ENCODE measurements at places on chromosomes 2 and 18.

DNA sequence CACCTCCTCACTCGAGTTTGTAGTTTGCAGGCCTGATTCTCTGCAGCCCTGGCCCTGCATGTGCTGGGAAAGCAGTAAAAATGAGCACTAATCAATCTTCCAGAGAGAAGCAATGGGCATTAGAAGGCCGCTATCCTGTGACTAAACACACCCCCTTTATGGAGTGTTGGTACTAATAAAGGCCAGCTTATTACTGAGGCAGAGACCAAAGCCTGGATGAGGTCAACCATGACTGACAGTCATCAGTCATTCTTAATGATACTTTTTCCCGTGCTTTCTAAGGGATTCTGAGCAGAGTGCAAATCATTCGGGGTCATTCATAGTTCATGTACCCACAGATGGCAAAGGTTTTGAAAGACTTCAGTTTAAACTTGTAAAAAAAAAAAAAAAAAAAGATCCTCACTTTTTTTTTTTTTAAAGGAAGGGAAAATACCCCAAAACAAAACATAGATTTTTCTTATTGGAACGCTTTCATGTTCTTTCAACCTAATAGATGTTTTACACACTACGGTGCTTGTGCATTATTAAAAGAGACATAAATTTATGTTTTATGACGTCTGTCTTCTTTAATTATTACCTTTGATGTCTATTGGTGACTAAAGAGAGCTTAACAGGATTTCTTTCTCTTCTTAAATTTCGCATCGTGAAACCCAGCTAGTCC lies 13.2 kb downstream of the TSHZ1 start:
- no peak for DNase-seq

DNA sequence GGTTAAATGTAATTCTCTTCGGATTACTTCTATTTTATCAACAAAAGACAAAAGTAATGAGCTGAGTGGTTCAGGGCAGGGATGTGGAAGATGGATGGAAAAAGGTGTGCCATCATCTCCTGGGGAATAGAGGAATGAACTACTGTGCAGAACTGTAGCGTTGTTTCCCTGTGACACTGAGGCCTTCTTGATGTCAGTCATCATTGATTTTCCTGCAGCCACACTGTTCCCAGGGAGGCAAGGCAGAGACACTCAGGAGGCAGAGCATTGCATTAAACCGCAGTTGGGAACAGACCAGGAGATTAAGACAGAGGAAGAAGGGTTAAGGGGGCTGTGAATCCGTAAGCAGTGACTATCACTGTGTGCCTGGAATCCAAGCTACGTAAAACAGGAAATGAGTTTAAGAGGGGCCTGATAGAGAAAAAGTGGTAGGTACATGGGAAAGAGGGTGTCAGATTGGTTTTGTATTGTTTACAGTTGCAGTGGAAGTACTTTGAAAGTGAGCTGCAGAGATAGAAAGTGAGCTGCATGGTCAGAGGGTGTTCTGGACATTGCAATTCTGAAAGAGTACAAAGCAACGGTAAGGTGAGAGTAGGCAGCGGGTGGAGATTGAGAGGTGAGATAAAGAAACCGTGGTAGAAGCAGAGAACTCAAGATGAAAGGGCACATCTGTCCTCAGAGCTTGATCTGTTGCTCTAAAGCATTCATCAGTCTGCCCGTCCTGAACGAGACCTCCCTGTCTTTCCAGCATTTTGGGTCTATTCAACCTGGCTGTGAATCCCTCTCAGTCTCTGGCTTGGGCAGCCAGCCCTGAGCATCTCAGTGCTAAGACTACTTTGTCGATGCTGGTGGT lies 793.4 kb upstream of the CELF4 start:
- no peak for DNase-seq

- no peak for DNase-seq
These were observed 31.2 kb upstream of the EN1 start for GRCh38 chr2:118878531-118879149.

DNA sequence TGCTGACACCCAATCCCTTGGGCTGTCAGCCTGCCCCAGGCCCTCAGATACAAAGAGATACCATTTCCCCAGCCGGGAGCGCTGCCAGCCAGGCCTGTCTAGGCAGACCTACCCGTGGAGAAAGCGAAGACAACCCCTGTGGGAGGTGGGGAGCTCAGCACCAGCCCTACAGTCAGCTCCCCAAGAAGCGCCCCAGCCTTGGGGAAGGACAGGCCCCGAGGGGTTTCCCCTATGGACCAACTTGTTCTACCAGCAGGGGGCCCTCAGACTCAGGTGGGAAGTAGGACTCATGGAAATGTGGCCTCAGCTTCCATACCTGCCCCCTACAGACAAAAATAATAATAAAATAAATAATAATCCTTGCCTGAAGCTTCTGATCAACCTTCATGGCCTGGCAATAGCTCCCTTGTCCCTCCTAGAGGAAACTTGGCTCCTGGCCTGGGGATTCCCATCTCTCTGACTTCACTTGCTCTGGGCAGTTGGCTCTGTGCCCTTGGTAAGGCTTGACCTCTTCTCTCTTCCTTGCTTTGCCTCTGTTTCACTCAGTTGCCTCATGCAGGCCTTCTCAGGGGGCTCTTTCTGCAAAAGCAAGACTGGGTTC lies 7.0 kb downstream of the SLC35F6 start:
- DNase-seq = peak; percentile 52

DNA sequence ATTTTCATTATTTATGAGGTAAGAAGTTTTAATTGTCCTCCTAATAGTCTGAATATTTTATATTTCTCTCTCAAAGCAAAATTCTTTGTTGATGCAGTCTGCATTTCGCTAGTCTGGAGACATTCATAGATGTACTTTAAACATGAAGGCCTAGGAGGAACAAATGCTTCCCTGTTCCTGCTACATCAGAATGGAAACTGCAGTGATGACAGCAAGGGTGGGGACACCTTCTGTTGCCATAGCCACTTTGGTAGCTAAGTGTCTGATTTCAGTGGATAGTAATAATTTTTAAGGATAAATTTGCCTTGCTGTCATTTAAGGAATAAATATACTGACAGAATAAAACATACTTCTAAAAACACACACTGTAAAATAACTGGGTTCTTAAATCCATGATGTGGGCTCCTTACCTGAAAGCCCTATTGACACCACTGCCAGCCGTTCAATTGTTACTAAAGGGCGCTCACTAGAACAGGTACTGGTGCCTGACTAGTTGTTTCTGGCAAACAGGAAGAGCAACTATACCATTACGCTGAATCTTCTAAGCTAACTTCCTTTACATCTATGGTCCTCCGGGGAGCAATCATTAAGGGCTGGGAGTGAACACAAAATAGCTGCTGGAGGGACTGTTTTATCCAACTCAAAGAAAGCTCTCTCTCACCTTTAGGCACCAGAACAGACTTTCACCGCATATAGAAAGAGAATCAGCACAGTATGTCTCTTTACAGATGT lies 88.2 kb downstream of the TMEM131 start:
- no peak for DNase-seq

Measured in amniotic stem cell (primary cell).